K562 (cell line): ENCODE measurements at places on chromosomes 1 and 21.

DNA sequence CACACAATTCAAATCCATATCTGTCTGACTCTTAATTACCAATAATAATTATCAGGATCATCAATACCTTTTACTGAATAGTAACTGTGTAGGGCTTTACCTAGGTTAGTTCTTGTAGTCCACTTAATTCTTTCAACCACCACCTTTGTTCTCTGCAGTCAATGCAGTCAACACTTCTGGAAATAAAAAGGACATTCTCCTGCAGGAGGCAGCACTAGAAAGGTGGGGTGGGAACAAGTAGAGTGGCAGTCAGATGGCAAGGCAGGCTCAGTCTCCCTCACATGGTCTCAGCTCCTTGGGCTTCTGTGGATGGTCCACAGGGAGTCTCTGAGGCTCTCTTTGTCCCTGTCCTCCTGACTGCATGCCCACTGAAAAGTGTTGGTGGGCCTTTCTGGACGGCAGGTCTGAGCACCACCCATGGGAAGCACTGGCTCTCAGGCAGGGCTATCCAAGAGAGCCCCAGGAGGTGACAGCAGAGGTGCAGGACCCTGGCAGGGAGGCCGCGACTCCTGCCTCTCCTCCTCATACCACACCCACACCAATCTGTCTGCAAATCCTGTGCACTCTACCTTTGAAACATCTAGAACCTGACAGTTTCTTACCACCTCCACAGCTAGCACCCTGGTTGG is 237.3 kb downstream of the FOXD2 start:
- DNase-seq: no peak

- no peak for DNase-seq
These were observed 15.2 kb downstream of the PRKAA2 start for GRCh38 chr1:56660293-56660692.

DNA sequence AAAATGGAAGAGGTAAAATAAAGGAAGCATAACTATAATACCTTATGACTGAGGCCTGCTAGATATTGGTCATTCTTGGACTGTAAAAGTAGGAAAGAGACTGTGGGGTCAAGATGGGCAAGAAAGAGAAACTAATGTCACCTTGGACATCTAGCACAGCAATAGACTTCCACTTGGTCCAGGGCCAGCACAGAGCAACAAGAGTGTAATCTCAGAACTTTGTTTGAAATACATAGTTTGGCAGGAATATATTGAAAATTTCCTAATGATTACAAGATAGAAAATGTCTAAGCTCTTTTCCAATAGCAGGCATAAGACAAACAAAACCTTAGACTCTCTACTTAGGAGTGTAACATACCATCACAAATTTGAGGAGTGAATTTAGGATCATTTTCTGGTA is 4.6 kb downstream of the LRRC8C start:
- no peak for DNase-seq

GRCh38 chr1:75768016-75768415 is 18.0 kb upstream of the RABGGTB start:
- DNase-seq: no peak

- DNase-seq: peak; percentile 37
These were observed 6.5 kb downstream of the PYCR2 start for GRCh38 chr1:225917536-225917935.

DNA sequence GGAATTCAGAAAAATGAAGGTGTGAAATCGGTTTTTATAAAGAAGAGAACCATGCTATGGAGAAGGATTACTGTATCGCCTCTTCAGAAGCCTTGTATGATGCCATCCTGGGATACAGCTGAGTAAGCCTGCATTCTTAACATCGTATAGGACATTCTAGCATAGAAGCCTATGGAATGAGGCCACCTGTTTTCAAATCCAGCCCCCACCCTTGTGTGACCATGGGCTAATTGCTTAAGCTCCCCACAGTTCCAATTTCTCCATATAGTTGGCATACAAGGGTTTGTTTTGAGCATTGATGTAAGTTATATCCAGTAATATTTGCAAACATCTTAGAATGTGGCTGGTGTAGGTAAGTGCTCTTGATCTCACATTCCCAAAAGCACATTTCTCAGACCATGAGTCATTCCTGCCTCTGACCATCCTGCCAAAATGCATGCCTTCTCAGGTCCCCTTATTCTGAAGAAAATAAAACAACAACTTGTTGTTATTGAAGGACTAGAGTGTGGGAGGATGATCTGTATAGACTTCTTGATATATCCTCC is 1.5 kb downstream of the OR14A2 start:
- DNase-seq: no peak
